ENCODE measurements at places on chromosomes 3 and 15.

GRCh38 chr3:8869613-8870012 lies 93.7 kb downstream of the RAD18 start:
- no peak for DNase-seq

- no peak for DNase-seq
Observed at GRCh38 chr3:64901522-64901885, 213.7 kb upstream of the ADAMTS9 start.

DNA sequence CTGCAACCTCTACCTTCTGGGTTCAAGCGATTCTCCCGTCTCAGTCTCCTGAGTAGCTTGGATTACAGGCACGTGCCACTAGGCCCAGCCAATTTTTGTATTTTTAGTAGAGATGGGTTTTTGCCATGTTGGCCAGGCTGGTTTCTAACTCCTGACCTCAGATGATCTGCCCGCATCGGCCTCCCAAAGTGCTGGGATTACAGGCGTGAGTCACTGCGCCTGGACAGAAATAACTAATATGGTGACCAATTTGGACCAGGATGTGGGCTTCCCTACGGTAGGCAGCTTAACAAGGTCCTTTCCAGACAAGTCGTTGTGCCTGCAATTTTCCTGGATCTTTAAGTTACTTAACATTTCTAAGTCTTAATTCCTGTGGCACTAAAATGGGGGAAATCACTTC lies 14.8 kb downstream of the WDR53 start:
- DNase-seq = no peak

- DNase-seq = no peak
Observed at GRCh38 chr3:38227989-38228388, 37.6 kb upstream of the SLC22A13 start.

- no peak for DNase-seq
Observed at GRCh38 chr15:91995146-91995545, 141.6 kb downstream of the SLCO3A1 start.

GRCh38 chr15:65827065-65827464 lies 35.0 kb upstream of the DENND4A start:
- DNase-seq = no peak

GRCh38 chr3:57777774-57778173 lies 21.7 kb downstream of the SLMAP start:
- no peak for DNase-seq

GRCh38 chr15:72339777-72340177 lies 19.8 kb upstream of the CELF6 start:
- DNase-seq = no peak
